GM20000 (cell line): ENCODE measurements at places on chromosomes 1 and 21.

- DNase-seq, result no peak
These were observed 88.2 kb upstream of the BEND5 start for GRCh38 chr1:48864913-48865312.

DNA sequence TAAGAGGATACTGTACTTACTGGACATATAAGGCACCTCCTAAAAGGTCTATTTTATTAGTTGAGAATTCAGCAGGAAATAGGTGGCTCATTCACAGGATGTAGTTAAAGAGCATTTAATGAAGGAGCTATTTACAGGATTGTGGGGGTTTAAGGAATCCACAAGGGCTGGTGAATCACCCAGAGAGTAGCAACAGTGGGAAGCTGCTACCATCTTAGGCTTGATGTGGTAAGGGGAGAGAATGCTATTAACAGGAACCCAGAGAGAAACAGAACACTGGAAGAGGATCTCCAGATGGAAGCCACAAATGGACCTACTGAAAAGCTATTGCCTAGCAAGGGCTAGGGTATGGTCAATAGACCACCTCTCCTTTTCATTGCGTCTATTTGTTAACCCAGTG lies 52.0 kb upstream of the COL11A1 start:
- DNase-seq, result no peak

DNA sequence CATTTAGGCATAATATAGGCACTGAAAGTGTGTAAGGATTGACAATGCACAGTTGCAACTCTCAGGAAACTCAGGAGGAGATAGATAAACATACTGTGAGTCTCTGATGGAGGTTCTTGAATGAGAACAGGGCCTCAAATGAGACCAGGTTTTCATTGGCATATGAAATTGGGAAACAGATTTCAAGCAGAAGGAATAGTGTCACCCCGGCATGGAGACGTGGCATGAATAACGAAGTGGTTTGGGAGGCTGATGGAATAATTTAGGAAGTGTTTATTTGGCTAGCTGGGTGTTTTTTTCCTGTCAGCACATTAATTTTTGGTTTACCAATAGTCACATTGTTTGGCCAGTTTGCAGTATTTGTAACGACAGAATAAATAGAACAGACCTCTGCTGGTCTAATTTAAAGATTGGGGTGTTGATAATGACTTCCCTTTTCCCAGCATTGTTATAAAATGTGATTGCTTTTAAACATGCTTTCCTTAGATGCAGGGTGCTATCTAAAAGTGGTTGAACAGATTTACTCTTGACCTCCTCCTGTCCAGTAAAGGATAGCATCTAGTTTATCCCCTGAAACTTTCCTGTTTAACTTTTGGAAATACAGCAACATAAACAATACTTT lies 132.0 kb downstream of the C1orf21 start:
- DNase-seq, result no peak

DNA sequence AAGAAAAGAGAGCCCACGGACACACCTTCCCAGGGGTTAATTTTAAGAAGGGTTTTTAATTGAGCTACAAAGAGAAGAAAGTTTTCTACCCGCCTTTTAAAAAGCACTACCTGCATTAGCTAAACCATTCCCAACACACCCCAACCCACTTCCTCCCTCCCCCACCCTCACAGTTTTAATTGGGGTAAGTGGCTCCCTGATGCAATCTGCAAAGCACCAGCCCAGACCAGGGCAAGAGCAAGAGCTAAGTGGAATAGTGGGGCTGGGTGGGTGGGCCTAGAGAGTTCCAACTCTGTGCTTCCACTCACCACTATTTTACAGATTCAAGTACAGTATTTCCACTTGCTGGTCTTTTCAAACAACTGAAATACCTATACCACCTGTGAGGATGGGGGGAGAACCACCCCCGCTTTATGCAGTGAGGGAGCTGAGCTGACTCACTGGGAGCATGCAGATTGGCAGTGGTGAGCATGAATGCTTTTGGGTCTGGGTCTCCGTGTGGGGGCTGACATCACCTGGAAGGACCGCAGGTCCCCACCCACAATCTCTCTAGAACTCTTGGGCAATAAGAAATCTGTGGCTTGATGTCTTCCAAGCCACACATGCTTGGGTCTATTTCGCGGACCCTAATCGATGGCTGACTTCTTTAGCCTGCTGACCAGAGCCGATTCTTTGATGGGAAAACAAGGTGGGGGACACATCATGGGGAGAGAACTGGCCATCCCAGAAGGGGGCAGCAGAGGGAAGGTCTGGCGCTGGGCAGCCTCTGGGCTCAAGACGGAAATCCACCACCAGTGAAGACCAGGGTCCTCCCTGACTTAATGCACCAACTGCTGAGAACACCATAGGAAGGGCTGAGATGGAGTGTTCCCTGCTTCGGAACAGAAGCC lies 95.5 kb downstream of the SSBP3 start:
- peak; percentile 48 for DNase-seq
